Smooth muscle cell of the brain vasculature (primary cell): ENCODE measurements at places on chromosomes 6 and 20.
A peak's percentile ranks its signal among the peaks of the same experiment; 100 is the strongest.

GRCh38 chr6:35077713-35078105, 63.4 kb downstream of the TCP11 start:
- no peak for DNase-seq

GRCh38 chr6:47592131-47592840, 106.1 kb upstream of the ADGRF4 start:
- DNase-seq = no peak

DNA sequence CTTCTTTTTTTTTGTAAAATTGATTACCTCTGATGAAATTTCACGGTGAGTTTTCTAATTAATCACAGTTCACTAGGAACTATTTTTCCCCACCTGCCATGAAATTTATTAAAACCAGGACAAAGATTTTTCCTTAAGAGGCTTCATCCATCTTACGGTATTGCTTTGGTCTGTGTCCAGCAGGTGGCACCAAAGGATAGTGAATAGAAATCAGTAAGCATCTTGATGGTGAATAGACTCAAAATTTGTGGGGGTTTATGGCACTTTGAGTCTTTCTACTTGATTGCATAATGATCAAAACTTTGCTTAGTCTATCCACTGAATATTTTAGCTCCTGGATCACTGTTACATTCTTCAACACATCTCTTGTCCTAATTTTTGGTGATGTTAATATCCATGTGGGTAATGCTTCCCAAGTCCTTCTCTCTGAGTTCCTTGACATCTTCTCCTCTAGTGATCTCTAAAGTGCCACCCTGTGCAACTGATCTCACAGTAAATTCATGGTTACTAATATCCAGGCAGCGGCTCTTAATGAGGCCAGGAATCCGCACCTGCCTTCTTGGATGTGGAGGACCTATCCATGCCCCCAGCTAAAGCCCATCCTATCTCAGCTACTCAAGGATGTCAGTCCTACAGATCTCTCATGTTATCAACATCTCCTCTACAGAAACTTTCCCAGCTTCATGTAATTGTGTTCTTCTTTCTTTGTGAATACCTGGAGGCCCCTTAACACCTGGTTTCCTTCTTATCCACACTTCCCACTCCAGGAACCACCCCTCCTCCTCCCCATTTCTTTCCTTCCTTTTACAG, 54.5 kb downstream of the STMND1 start:
- DNase-seq = peak; percentile 73

DNA sequence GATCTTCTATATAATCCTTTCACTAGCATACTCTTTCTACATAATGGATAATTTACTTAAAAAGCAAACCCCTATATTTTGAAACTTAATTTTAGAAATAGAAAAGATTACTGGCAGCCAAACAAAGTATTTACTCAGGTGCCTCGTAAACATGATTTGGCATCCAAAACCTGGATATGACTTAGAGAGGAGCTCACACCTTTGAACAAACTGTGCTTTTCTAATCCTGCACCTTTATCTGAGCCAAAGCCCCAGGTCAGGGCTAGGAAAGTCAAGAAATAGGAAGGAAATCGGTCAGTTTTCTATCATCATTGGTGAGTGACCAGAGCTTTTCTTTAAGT, 170.9 kb downstream of the PHF3 start:
- no peak for DNase-seq

DNA sequence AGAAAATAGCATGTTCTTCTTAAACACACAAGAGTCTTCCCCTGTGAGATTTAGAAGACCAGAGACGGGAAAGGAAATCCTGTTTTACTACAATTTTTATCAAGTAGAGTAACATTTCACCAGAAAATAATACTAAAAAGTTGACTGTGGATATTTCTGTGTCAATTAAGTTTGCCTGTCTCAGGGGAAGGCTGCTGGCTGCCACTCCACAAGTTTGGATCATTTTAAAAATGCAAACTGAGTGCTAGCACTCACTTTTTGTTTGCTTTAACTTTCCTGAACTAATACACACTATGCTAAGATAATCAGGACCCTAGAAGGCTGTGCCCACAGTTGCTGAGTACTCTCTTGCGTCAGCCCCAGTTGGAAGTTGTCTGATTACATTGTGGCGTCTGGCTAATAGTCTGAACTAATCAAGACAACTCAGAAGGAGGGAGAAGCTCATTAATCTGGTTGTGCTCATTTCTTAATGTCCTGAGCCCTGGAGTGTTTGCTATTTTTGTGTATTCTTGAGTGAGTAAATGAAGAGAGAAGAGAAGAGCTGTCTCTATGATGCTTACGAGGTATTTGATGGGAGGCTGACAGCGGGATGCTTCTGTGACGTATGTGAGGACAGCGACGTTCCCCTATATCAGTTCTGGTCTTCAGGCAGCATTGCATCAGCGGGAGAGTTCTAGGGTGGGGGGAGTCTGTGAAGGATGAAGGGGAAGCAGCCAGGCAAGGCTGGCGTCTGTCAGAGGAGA, 664.2 kb downstream of the QKI start:
- no peak for DNase-seq

DNA sequence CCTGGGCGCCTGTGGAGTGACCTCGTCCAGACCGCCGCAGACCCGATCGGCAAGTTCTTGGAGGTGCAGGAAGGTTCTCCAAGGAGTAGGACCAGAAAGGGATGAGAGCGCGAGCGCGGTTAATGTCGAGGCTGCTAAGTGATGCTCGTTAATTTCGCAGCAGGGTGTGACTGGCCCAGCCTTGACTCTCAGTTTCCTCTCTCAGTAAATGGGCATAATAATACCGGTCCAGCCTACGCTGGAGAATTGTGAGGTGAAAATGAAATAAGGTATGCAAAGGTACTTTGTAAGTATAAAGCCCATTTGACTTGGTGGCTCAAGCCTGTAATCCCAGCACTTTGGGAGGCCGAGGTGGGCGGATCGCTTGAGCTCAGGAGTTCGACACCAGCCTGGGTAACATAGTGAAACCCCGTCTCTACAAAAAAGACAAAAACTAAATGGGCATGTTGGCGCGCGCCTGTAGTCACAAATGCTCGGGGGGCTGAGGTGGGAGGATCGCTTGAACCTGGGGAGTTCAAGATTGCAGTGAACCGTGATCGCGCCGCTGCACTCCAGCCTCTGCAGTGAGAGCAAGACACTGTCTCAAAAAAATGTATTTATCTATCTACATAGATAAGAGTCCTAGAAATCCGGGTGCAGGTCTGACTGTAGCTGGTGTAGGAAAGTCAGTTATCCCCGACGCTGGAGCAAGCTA, 634 bp upstream of the BTBD9 start:
- no peak for DNase-seq

- DNase-seq = peak; percentile 59
Observed at GRCh38 chr6:116016846-116017545, 43.7 kb downstream of the FRK start.

DNA sequence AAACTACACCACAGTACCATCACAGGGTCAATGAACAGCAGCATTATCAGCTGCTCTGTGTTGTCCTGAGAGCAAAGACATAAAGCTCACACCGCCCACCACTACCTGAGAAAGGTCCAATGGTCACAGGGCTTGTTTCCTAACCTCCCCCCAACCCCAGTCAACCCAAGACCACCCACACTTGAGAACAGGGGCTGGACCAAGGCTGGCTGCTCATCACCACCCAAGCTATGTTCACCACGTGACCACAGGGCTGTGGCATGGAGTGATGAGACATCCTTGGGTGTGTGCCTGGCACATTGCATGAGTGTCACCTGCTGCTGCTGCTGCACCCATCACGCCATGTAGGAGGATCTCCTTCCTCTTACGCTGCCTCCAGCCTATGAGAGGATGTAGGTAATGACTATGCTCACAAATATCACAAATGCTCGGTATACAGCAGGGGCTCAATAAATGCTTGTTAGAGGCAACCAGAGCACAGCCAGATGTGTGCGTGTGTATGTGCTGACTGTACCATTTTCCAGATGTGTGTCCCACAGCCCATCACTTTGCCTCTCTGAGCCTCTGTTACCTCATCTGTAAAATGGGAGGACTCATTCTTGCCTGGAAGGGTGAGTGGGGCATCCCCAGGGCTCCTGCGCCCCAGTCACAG, 23.3 kb upstream of the SIRPA start:
- DNase-seq = no peak

DNA sequence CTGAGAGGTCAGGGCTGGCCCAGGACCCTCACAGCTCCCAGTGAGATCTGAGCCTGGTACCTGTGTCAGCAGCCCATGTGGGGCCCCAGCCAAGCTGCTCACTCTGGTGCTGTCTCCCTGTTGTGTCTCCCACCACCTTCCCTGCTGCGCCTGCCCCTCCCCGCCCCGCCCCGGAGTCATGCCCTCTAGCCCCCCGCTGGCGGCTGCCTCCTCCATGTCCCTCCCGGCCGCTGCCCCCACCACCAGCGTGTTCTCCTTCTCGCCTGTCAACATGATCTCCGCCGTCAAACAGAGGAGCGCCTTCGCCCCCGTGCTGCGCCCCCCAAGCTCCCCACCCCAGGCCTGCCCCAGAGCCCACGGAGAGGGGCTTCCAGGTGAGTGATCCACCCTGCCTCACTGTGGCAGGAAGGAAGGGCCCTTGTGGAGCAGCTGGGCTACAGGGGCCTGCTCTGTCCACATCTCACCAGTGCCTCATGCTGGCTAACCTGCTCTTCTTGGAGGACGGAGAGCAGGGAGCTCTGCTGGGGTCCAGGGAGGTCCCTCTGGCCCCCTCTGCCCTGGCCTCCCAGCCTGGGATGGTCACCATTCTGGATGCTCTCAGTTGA, 44.9 kb downstream of the CPXM1 start:
- no peak for DNase-seq

GRCh38 chr6:42644211-42644610, 78.2 kb downstream of the PRPH2 start:
- DNase-seq = no peak

DNA sequence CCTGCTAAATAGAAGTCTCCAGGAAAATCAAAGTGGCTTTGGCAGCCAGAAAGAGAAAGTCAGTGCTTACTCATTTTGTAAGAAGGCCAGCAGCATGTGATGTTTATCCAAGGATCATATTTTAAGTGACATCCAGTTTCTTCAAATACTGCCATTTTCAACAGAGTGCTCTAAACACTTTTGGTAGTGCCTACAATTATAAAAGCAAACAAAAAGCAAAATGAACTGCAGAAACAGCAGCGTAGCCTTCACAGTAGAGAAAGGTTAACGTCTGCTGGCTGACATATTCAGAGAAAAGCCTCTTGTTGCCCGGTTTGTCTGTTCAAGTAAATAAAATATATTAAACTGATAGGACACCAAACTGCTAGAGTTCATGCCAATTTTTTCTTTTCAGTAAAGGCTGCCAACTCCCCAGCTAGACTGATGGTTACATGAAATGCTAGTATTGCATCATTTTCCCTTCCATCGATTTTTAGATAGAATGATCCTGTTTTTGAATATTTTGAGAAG, 705.7 kb upstream of the SLC35B3 start:
- DNase-seq = no peak

DNA sequence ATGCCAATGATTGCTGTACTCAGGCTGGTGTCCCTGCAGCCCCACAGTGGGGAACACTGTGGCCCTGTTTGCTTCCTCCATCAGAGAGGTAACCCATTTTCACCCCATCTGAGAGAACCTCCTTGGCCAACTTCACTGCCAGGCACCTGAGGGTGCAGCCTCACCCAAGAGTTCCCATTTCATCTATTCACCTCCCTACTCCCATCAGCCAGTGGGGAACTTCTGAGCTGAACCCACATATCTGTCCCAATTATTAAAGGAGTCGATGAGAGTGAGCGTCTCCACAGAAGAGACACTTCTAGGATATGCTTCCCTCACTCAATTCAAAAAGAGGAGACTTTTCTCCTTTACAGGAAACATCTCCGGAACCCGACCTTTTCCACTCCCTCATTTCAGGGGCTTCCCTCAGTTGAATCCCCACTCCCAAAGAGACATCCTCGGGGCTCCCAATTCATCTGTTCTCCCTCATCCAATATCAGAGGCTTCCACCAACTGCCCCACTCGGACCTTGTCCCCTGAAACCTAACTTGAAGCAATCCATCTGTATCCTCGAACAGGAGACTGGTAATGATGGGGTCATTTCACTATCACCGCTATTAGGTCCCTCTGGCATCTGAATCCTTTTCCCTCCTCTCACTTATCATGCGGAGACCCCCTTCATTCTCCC, 988 bp downstream of the UBE2V1 start:
- no peak for DNase-seq

- DNase-seq = no peak
Observed at GRCh38 chr6:122059918-122060317, 339.5 kb upstream of the HSF2 start.

GRCh38 chr6:151385177-151385576, 6.2 kb downstream of the ZBTB2 start:
- DNase-seq = no peak

- DNase-seq = no peak
Observed at GRCh38 chr6:85923013-85923430, 280.3 kb upstream of the SYNCRIP start.

DNA sequence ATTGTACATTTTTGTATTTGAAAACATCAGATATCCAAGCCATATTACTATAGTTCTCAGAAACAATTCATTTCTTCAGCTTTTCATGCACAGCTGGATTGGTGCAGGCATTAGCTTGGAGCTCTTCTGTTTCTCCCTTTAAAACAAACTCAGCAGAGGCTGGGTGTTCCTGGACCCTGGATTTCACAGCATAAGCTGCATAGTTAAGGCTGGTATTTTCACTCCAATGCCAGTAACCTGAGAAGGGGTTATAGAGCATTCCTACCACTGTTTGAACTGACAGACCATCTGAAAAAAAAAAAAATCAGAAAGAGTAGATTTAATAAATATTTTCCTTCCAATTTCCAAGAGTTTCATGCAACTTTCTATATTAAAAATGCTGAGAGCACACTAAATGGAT, 20.1 kb upstream of the FAXC start:
- no peak for DNase-seq

GRCh38 chr6:916131-916530, 223.2 kb upstream of the EXOC2 start:
- no peak for DNase-seq

DNA sequence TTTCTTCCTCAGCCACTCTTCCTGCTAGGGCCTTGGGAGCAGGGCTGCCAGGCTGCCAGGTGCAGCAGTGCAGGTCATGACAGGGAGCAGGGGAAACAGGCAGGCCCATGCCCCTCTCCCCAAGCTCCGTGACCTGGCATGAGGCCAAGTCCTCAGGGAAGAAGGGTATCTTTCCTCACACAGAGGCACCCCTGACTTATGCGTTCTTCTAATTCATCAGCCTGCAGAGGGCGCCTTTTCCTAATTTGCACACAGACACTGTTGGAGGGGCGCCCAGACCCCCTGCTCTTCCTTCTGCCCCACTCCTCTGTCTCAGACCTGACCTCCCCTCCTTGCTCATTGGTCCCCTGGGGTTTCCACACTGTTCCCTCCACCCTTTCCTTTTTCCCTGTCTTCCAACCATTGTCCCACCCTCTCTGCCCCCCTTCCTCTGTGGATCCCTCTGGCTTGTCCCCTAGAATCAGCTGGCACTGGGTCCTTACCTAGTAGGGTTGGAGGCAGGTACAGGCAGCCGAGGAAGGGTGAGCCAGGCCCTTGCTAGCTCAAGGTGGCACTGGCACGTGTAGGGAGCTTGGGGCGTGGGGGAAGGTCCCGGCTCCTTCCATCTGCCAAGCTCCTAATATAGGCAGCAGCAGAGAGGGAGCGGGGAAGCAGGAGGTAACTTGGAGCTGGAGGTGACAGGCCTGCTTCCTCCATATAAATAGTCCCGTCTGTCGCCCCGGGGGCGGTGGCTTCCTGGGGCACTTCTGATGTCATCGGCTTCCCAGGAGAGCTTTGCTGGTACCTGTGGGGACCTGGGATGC, 154.9 kb upstream of the MLN start:
- no peak for DNase-seq
